ENCODE measurements at places on chromosomes 13 and 19. TPM values are rescaled to one million over a fixed set of nuclear protein-coding genes. Genes with fewer than 3 reads are reported as not detected.

GRCh38 chr19:49229416-49229815, 71.8 kb downstream of the TRPM4 start:
- DNase-seq = no peak

DNA sequence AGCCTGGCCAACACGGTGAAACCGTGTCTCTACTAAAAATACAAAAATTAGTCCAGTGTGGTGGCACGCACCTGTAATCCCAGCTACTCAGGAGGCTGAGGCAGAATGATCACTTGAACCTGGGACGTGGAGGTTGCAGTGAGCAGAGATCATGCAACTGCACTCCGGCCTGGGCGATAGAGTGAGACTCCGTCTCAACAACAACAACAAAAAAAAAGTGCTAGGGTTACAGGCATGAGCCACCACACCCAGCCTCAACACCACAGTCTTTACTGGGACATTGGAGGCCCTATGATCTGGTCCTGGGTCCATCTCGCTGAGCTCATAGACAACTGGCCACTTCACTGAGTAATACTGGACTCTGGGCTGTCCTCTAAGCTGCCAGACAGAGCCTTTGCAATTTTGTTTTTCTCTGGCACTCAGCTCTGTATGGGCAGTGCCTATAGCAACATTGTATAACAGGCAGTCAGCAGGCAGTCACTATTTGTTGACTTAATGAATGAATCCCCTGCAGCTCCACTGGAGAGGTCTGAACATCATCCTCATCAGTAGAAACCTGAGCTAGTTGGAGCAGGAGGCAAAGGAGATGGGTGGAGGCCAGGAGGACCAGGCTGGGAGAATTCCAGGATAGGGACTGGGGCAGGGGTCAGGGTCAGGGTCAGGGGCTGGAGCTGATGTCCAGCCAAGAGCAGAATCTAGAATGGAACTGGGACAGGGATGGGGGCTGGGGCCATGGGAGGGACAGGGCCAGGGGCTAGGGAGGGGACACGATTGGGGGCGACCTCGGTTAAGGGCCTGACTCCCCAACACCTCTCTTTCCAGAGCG, 8.1 kb downstream of the BLOC1S3 start:
- DNase-seq = no peak

DNA sequence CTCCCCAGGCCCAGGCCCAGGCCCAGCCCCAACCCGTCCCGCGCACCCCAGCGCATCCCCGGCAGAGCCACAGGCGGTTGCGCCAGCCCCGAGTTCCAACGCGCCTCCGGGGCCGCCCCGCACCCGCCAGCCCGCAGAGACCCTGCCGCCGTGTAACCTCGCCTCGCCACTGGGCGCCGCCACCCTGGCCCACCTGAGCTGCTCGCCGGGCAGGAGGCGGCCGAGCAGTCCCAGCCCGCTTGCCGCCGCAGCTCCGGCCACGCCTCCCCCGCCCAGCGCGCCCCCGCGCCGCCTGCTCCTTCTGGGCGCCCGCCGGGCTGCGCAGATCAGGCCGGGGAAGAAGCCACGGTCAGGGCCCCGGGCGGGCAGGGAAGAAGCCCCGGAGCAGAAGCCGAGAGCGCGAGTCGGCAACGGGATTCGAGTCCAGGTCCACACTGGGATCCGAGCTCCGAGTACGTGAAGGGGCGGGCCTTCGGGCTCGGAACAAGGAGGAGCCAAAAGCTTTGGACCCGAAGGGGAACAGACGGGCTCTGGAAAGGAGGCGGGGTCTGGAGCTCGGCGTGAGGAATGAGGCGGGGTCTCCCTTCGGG, at the start of gene MBOAT7:
Gene MBOAT7, minus strand, starts transcription at position 436 of the 590 bp plus-strand sequence. CDS start 1,072 bp downstream, outside the sequence.
- DNase-seq = no peak

GRCh38 chr13:52165411-52165810, 6.0 kb upstream of the NEK3 start:
- no peak for DNase-seq

DNA sequence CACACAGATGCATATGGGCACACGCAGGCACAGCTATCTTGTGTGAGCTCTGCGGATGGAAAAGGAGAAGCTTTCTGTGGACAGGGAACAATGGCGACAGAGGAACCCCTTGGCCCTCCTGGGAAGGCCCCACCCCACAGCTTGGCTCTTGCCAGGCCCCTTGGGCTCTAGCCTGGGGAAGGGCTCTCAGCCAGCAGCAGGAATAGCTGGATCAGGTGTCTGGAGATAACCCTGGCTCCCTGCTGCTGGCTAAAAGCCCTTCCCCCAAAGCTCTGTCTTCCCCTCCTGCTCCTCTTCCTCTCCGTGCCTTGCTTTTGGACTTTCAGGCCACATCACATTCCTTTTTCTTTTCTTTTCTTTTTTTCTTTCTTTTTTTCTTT, 24.3 kb downstream of the CEBPA start:
- no peak for DNase-seq

DNA sequence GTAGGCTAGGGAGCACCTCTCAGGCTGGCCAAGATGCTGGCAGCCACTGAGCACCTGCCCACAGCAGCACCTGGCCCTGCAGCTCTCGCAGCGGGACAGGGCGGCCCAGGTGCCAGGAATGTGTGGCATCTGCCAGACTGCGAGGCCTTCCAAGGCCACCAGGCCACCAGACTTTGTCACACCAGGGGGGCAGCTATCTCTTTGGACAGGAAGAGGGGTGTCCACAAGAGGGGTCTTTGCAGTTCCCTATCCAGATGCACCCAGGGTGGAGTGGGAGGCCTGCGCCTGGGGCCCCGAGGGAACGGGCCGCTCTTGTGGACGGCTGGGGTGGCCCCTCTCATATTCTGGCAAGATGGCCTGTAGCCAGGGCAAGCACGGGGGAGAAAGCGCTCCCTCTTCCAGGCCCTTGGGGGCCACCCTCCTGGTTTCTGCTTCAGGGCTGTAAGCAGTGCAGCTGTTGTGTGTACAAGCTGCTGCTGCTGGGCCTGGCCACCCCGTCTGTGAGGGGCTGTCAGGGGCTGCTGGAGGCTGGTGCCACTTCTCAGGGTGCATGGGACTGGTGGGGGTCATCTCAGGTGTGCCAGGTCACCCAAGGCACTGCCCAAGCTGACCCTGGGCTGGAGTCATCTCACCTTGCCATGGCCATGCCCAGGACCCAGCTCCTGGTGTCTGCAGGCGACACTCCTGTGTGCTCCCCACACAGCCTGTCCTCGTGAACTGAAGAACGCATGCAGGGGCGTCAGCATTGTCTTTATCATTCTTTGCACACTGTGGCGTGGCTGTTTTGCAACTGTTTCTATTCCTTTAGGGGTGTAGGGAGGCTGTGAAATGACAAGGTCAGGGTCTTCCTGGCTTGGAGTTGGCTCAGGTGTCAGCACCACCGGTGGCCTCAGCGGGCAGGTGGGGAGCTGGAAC, 1.8 kb downstream of the TEX29 start:
- DNase-seq = no peak

DNA sequence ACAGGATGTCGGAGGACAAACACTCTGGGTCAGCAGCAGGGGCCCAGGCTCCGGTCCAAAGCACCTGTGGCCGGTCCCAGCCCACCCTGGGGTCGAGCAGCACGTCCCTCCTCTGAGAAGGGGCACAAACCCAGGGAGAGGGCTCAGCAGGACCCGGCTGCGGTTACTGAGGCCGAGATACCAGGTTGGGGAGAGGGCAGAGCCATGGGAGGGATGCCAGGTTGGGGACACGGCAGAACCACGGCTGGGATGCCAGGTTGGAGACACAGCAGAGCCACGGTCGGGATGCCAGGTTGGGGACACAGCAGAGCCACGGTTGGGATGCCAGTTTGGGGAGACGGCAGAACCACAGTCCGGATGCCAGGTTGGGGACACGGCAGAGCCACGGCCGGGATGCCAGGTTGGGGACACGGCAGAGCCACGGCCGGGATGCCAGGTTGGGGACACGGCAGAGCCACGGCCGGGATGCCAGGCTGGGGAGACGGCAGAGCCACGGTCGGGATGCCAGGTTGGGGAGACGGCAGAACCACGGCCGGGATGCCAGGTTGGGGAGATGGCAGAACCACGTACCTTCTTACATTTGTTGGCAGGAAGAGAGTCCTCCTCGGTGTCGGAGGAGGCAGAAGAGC, 18.5 kb downstream of the MIER2 start:
- no peak for DNase-seq

The HPN gene
- total RNA-seq = not detected

The NEK3 gene
- total RNA-seq = 8.1 TPM

The FGF21 gene
- not detected for total RNA-seq

Measured in SK-MEL-5 (cell line).